ENCODE measurements at places on chromosomes 16 and 17. TPM values are rescaled to one million over a fixed set of nuclear protein-coding genes. Genes with fewer than 3 reads are reported as not detected.

The SMTNL2 gene
- 10.1 TPM for polyA plus RNA-seq

The FOXL1 gene
- 5.1 TPM for polyA plus RNA-seq

The MVP gene
- 128 TPM for polyA plus RNA-seq

The FMNL1 gene
- 8.5 TPM for polyA plus RNA-seq

The TMEM92 gene
- 75.9 TPM for polyA plus RNA-seq

The FOXF1 gene
- 22.3 TPM for polyA plus RNA-seq

The AARSD1 gene
- polyA plus RNA-seq = 59.4 TPM

The OTOP3 gene
- polyA plus RNA-seq = 13.8 TPM

GRCh38 chr16:11800382-11800718 lies 3.3 kb upstream of the ZC3H7A start:
- no peaks in the 10 kb centered on the region for H3K27me3 ChIP-seq
- no peak overlapping the region for H3K27ac ChIP-seq
- H3K4me3 ChIP-seq = no peak overlapping the region
- H3K4me1 ChIP-seq = peaks cover 12% of the 10 kb centered on the region

GRCh38 chr17:19904924-19905323 lies 37.2 kb upstream of the ULK2 start:
- H3K27me3 ChIP-seq = no peaks in the 10 kb centered on the region
- no peak for DNase-seq
- no peak overlapping the region for H3K4me3 ChIP-seq

DNA sequence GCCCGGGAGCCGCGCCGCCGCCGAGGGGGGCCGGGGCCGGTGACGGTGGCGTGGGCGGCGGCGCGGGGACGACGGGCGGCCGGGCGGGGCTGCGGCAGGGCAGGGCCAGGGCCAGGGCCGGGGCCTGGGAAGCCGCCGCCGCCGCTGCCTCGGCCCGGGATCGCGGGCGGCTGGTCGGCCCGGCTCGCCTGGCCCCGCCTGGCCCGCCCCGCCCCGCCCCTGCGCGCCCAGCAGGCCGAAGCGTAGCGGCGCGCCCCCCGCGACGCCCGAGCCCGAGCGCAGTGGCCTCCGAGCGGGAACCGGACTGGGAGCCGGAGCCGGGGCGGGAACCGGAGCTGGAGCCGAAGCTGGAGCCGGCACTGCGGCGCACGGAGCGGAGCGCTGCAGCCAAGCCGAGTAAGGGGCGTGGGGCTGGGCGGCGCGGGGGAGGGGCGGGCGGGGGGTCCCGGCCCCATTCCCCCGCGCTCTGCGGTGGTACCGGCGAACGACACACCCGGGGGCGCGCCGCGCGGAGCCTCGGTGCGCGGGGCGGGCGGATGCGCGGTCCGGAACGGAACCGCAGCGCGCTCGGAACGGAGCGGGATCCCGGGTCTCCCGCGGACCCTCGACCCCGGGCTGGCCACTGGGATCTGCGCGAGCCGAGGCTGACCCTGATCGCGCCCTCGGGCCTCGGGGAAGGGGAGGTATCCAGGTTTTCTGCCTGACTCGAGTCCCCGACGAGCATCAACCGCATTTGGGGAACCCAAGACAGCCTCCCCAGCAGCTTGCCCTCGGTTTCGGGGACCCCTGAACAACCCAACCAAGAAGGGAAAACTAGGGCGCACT lies at the start of gene BEAN1:
BEAN1 (plus strand) TSS at position 260 of the 825 bp plus-strand sequence. CDS start 10,382 bp downstream, outside the sequence.
- H3K27me3 ChIP-seq = peaks cover 80% of the 10 kb centered on the region
- H3K36me3 ChIP-seq = no peaks in the 10 kb centered on the region
- H3K4me3 ChIP-seq = peak within 1 kb of the TSS; percentile 6
- H3K27ac ChIP-seq = no peak within 1 kb of the TSS
- H3K4me1 ChIP-seq = peaks cover 8% of the 10 kb centered on the region

GRCh38 chr16:24685539-24686432 lies 43.7 kb upstream of the TNRC6A start:
- peaks cover 6% of the 10 kb centered on the region for H3K4me1 ChIP-seq
- peak; percentile 65 for DNase-seq
- no peak overlapping the region for H3K4me3 ChIP-seq
- H3K36me3 ChIP-seq = no peaks in the 10 kb centered on the region

DNA sequence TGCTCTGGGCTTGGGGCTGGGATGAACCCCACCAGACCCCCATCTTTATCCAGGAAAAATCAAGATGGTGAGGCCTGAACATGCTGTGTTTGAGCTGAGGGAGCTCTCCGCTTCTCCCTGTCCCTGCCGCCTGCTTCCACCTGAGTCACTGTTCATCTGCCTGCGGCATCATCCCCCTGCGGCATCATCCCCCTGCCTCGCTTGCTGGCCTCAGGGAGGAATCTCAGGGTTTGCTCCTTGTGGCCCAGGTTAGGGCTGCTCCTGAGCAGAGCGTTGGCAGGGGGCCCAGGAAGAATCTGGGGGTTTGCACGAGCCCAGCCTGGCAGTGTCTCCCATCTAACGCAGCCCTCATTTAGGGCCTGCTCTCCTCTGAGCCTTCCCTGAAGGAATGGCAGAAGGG lies 11.4 kb upstream of the RAP1GAP2 start:
- no peaks in the 10 kb centered on the region for H3K27me3 ChIP-seq
- no peaks in the 10 kb centered on the region for H3K4me1 ChIP-seq
- DNase-seq = no peak
- no peak overlapping the region for H3K27ac ChIP-seq
- H3K36me3 ChIP-seq = no peaks in the 10 kb centered on the region

DNA sequence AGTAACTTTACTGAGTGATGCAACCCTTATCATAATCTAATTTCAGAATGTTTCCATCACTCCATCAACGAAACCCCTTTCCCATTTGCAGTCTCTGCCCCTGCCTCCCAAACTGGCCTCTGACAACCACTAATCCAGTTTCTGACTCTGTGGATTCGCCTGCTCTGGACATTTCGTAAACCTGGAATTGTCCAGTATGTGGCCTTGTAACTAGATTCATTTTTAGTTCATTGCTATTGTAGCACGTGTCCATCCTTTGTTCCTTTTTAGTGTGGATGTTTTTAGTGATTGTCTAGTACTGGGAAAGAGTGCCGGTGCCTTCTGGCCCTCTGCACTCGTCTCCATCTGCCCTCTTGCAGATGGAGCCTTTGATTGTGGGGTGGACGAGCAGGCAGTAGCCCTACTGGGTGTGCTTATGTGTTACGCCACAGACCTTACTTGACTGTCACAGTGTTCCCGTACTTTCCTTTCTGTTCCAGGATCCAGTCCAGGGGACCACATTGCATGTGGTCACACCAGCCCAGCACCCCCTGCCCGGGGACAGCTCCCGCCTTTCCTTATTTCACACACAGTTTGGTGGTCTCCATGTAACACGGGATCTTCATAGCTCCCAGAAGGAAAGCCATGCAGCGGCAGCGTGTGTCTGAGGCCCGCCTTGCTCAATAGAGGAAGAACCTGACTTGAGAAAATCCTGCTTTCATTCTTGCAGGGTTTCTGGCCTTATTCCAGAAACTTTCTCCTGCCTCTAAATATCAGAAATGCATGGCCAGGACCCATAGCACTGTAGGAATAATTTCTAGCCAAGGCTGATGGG lies 8.8 kb downstream of the KIAA0513 start:
- H3K27me3 ChIP-seq = no peaks in the 10 kb centered on the region
- no peaks in the 10 kb centered on the region for H3K36me3 ChIP-seq
- DNase-seq = no peak
- no peak overlapping the region for H3K4me3 ChIP-seq
- H3K27ac ChIP-seq = no peak overlapping the region

DNA sequence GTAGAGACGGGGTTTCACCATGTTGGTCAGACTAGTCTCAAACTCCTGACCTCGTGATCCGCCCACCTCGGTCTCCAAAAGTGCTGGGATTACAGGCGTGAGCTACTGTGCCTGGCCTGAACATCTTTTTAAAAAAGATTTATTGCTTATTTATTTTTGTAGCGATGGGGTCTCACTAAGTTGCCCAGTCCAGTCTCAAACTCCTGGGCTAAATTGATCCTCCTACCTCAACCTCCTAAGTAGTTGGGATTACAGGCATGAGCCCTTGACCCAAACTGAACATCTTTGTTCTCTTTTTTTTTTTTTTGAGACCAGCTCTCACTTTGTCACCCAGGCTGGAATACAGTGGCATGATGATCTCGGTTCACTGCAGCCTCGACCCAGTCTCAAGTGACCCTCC lies 27.5 kb downstream of the DDX19A start:
- no peaks in the 10 kb centered on the region for H3K27me3 ChIP-seq
- no peak for DNase-seq
- no peak overlapping the region for H3K4me3 ChIP-seq

DNA sequence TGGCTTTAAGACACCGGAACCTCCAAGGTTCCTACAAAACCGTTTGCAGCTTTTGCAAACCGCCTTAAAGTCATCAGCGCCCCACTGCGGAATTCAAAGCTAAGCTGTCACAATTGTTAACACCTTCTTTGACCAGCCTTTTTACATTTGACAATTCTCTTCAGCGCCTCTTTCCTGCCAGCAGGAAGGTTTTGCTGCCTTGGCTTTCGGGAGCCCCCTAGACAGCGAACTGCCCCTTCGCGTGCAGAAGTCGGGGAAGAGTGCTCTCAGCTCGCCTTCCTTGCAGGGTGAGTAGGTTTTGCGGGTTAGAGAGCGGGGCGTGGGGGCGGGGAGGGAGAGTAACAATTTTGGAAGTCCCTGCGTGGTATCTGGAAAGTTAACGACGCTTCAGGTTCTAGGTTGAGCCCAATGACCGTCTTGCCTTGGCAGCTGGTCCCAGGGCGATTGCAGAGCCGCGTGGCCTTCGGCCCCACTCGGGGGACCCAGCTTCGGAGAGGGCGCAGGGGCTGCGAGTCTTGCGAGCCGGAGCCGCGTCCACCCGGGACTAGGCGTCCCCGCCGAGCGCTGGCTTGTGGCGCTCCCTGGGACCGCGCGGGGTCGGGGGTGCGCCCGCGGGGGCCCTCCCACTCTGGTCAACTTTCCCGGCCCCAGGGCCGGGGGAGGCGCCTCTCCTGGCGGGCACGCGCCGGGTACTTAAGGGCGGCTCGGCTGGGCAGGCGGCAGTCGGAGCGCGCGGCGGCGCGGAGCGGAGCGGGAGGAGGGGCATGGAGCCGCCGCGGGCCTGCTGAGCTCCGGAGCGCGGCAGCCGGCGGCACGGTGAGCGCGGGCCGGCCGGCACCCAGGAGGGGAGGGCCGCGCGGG lies at the start of gene HAS3:
HAS3 (plus strand) TSS at position 153 of the 861 bp plus-strand sequence. CDS start 3,743 bp downstream, outside the sequence.
- peaks cover 5% of the 10 kb centered on the region for H3K36me3 ChIP-seq
- DNase-seq = peak; percentile 74
- H3K4me3 ChIP-seq = peak within 1 kb of the TSS; percentile 32
- no peak within 1 kb of the TSS for H3K27ac ChIP-seq
- peaks cover 27% of the 10 kb centered on the region for H3K4me1 ChIP-seq

- DNase-seq = no peak
- no peak overlapping the region for H3K4me3 ChIP-seq
- H3K36me3 ChIP-seq = no peaks in the 10 kb centered on the region
- H3K27me3 ChIP-seq = peaks cover 7% of the 10 kb centered on the region
- H3K27ac ChIP-seq = no peak overlapping the region
- no peaks in the 10 kb centered on the region for H3K4me1 ChIP-seq
These were observed 14.5 kb upstream of the CDH13 start for GRCh38 chr16:82612263-82612662.

GRCh38 chr16:27111486-27111885 lies 44.8 kb downstream of the C16orf82 start:
- DNase-seq = no peak
- H3K27ac ChIP-seq = no peak overlapping the region
- H3K4me3 ChIP-seq = no peak overlapping the region
- H3K36me3 ChIP-seq = no peaks in the 10 kb centered on the region

- no peaks in the 10 kb centered on the region for H3K4me1 ChIP-seq
- no peaks in the 10 kb centered on the region for H3K36me3 ChIP-seq
- peaks cover 57% of the 10 kb centered on the region for H3K27me3 ChIP-seq
These were observed 2.3 kb downstream of the SHISA9 start for GRCh38 chr16:12903407-12904328.

DNA sequence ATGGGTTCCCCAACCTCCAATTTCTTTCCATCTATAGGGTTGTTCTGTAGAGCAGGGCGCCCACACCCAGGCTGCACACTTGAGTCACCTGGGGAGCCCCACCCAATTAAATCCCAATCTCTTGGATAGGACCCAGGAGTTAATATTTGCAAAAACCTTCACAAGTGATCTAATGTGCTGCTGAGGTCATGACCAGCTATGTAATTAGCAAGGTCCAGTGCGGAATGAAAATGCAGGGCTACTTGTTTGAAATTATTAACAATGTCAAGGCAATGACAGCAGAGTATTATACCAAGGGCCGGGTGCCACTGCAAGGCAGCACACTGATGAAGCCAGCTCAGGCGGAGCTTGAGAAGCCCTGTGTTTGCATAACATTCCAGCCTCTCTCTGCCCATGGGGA lies 302.7 kb downstream of the MAF start:
- H3K36me3 ChIP-seq = no peaks in the 10 kb centered on the region
- peaks cover 39% of the 10 kb centered on the region for H3K4me1 ChIP-seq
- no peak overlapping the region for H3K4me3 ChIP-seq
- H3K27ac ChIP-seq = no peak overlapping the region
- DNase-seq = no peak

- DNase-seq = no peak
- H3K4me1 ChIP-seq = no peaks in the 10 kb centered on the region
- peaks cover 36% of the 10 kb centered on the region for H3K27me3 ChIP-seq
- H3K36me3 ChIP-seq = no peaks in the 10 kb centered on the region
These were observed 1.4 kb upstream of the CHST4 start for GRCh38 chr16:71524566-71525553.

- DNase-seq = peak; percentile 21
- peaks cover 69% of the 10 kb centered on the region for H3K36me3 ChIP-seq
- no peak overlapping the region for H3K27ac ChIP-seq
- H3K27me3 ChIP-seq = no peaks in the 10 kb centered on the region
These were observed 9.1 kb downstream of the PSMB3 start for GRCh38 chr17:38761612-38762011.

DNA sequence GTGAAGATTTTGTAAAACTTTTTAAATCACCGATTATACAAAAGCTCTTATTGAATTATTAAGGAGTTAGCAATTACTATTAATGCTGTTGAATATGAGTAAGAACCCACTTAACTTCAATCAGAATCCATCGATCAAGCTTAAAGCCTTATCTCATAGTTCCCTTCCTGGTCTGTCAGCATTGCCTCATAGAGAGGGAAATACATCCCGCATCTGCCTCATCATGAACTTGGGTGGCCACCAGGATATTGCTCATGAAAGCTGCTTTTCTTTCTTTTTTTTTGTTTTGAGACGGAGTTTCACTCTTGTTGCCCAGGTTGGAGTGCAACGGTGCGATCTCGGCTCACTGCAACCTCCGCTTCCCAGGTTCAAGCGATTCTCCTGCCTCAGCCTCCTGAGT lies 66.7 kb downstream of the PIGL start:
- H3K4me1 ChIP-seq = peaks cover 30% of the 10 kb centered on the region
- no peak overlapping the region for H3K4me3 ChIP-seq
- no peaks in the 10 kb centered on the region for H3K27me3 ChIP-seq
- no peak for DNase-seq
